Tibial nerve (tissue), 4 donors: ENCODE measurements at places on chromosomes 7 and 10. TPM values are rescaled to one million over a fixed set of nuclear protein-coding genes. Genes with fewer than 3 reads are reported as not detected.

- H3K4me1 ChIP-seq: peaks cover 3% of the 10 kb centered on the region
- no peak for DNase-seq
- H3K27ac ChIP-seq: peak overlapping the region; percentile 59
- no peaks in the 10 kb centered on the region for H3K36me3 ChIP-seq
- H3K4me3 ChIP-seq: peak overlapping the region; percentile 19
These were observed 48.3 kb downstream of the ANKIB1 start for GRCh38 chr7:92293896-92294590.

The KEL gene
- total RNA-seq: 0.59 TPM

The ZEB1 gene
- 100 TPM for total RNA-seq

The CD36 gene
- 122 TPM for total RNA-seq

The C7orf33 gene
- not detected for total RNA-seq

DNA sequence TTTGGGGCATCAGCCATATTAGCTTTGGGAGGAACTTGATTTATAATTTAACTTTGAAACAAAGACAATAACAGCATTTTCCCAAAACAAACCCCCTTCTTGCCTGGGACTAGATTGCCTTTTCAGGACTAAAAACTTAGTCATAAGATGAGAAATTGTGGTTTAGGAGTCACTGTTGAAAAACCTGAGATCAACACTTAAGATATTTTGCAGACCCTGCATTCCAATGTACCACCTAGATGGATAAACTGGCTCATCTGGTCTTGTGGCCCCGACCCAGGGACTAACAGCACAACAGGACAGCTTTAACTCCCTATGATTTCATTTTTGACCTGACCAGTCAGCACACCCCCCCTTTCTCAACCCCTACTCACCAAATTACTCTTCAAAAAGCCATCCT lies 1165.4 kb downstream of the XPNPEP1 start:
- H3K4me1 ChIP-seq: no peaks in the 10 kb centered on the region
- no peak overlapping the region for H3K4me3 ChIP-seq
- no peaks in the 10 kb centered on the region for H3K36me3 ChIP-seq
- DNase-seq: no peak

The UNCX gene
- not detected for total RNA-seq

GRCh38 chr7:107920048-107920772 lies 29.2 kb downstream of the DLD start:
- no peaks in the 10 kb centered on the region for H3K27me3 ChIP-seq
- H3K4me1 ChIP-seq: peaks cover 14% of the 10 kb centered on the region
- H3K36me3 ChIP-seq: peaks cover 11% of the 10 kb centered on the region
- no peak overlapping the region for H3K4me3 ChIP-seq
- DNase-seq: no peak

The HOGA1 gene
- total RNA-seq: 31.6 TPM

- H3K4me1 ChIP-seq: peaks cover 18% of the 10 kb centered on the region
- H3K36me3 ChIP-seq: no peaks in the 10 kb centered on the region
- no peaks in the 10 kb centered on the region for H3K27me3 ChIP-seq
- H3K4me3 ChIP-seq: no peak overlapping the region
- H3K27ac ChIP-seq: no peak overlapping the region
These were observed 173.1 kb downstream of the KIAA1217 start for GRCh38 chr10:24382045-24382444.

GRCh38 chr7:26492816-26493215 lies 201.2 kb downstream of the SNX10 start:
- H3K27me3 ChIP-seq: no peaks in the 10 kb centered on the region
- H3K36me3 ChIP-seq: no peaks in the 10 kb centered on the region
- H3K27ac ChIP-seq: no peak overlapping the region

The ELN gene
- total RNA-seq: 152 TPM

The GIMAP1 gene
- 9.3 TPM for total RNA-seq

DNA sequence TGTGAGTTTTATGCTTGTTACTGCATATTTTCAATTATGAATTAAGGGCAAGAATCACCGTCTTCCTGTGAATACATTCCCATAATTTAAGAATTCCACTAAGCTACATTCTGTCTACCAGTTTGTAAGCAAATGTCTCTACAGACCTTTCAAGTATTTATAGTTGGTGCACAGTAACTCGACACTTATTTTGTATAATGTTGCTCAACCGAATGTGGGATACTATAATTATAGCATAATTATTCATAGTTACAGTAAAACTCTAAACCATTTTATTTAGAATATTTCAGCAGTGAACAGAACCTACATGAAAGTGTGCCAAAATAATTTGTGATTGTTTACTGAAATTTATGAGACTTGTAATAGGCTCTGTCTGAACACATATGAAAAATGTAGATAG lies 17.3 kb upstream of the CUBN start:
- no peaks in the 10 kb centered on the region for H3K36me3 ChIP-seq
- H3K4me1 ChIP-seq: no peaks in the 10 kb centered on the region
- no peak overlapping the region for H3K4me3 ChIP-seq
- no peak for DNase-seq
- H3K27ac ChIP-seq: no peak overlapping the region
- H3K27me3 ChIP-seq: no peaks in the 10 kb centered on the region

DNA sequence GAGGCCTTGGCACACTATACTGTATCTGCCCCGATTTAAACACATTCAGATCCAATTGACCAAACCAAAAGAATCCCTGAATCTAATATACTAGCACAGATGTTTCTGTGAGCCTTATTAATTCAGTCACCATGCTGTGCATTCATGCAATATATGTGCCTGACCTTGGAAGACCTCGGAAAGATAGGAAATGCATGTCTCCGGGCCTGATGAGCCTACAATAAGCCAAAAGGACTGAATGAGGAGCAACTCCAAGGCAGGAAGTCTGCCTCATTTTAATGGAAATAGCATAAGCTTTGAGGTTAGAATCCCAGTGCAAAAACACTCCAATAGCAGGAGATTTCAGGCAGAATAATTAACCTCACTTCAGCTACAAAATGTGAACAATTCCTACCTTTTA lies 316.7 kb downstream of the LRRTM3 start:
- H3K4me3 ChIP-seq: no peak overlapping the region
- no peaks in the 10 kb centered on the region for H3K27me3 ChIP-seq
- DNase-seq: no peak
- no peak overlapping the region for H3K27ac ChIP-seq

The SPDYE8 gene
- total RNA-seq: not detected

The DGKB gene
- 0.90 TPM for total RNA-seq

The ZNF716 gene
- not detected for total RNA-seq

The PPP1R17 gene
- total RNA-seq: not detected

- no peak overlapping the region for H3K4me3 ChIP-seq
- H3K27ac ChIP-seq: no peak overlapping the region
- H3K4me1 ChIP-seq: no peaks in the 10 kb centered on the region
- H3K27me3 ChIP-seq: no peaks in the 10 kb centered on the region
These were observed 132.1 kb downstream of the CSTF2T start for GRCh38 chr10:51567271-51567670.

The ABCB1 gene
- 22.9 TPM for total RNA-seq

DNA sequence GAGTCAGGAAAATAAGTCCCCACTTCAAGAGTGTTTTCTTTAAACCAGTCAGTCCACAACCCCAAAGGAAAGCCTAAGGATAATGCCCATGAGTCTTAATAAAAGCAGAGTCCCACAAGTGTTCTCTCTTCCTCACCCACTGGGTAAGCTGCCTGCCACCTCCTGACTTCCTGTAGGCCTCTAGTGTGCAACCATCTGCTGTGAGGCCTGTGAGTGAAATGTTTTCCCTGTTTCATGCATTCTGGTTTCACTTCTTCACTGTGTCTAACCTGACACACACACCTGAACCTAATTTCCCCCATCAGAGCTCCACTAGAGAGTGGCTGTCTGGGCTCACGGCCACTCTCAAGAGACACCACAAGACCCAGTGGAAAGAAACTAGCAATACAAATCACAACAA lies 38.9 kb upstream of the GDF10 start:
- H3K36me3 ChIP-seq: no peaks in the 10 kb centered on the region
- H3K4me1 ChIP-seq: no peaks in the 10 kb centered on the region
- H3K4me3 ChIP-seq: no peak overlapping the region
- H3K27ac ChIP-seq: no peak overlapping the region
- DNase-seq: no peak

GRCh38 chr7:111104710-111105109 lies 13.8 kb downstream of the LRRN3 start:
- DNase-seq: no peak
- no peaks in the 10 kb centered on the region for H3K27me3 ChIP-seq
- no peaks in the 10 kb centered on the region for H3K36me3 ChIP-seq
- H3K4me1 ChIP-seq: peaks cover 14% of the 10 kb centered on the region
- H3K4me3 ChIP-seq: no peak overlapping the region

GRCh38 chr7:73983437-73984164 lies 44.4 kb upstream of the ELN start:
- no peak for DNase-seq
- H3K4me1 ChIP-seq: peaks cover 8% of the 10 kb centered on the region
- H3K27me3 ChIP-seq: no peaks in the 10 kb centered on the region
- H3K36me3 ChIP-seq: no peaks in the 10 kb centered on the region

GRCh38 chr10:58282615-58283014 lies 13.7 kb downstream of the CISD1 start:
- H3K4me1 ChIP-seq: no peaks in the 10 kb centered on the region
- H3K4me3 ChIP-seq: no peak overlapping the region
- no peak for DNase-seq
- H3K36me3 ChIP-seq: peaks cover 4% of the 10 kb centered on the region

The OPN1SW gene
- not detected for total RNA-seq

The PRLHR gene
- total RNA-seq: not detected

GRCh38 chr7:82442492-82443035 lies 1.0 kb downstream of the CACNA2D1 start:
- H3K27me3 ChIP-seq: no peaks in the 10 kb centered on the region
- H3K4me1 ChIP-seq: no peaks in the 10 kb centered on the region
- H3K27ac ChIP-seq: peak overlapping the region; percentile 82
- DNase-seq: no peak
- H3K4me3 ChIP-seq: peak overlapping the region; percentile 86

- no peak for DNase-seq
- no peak overlapping the region for H3K4me3 ChIP-seq
- peak overlapping the region; percentile 87 for H3K27ac ChIP-seq
- no peaks in the 10 kb centered on the region for H3K27me3 ChIP-seq
These were observed 187.2 kb upstream of the CELF2 start for GRCh38 chr10:10830293-10830986.

The REPIN1 gene
- 69.6 TPM for total RNA-seq

The SPDYE2 gene
- not detected for total RNA-seq

- no peak for DNase-seq
- H3K27me3 ChIP-seq: no peaks in the 10 kb centered on the region
- H3K4me3 ChIP-seq: no peak overlapping the region
- no peaks in the 10 kb centered on the region for H3K4me1 ChIP-seq
- no peak overlapping the region for H3K27ac ChIP-seq
These were observed 297.2 kb downstream of the C7orf25 start for GRCh38 chr7:42614636-42615035.

The OR13A1 gene
- not detected for total RNA-seq

GRCh38 chr7:48389977-48390376 lies 218.7 kb downstream of the ABCA13 start:
- DNase-seq: peak; percentile 25
- H3K27ac ChIP-seq: no peak overlapping the region
- H3K4me3 ChIP-seq: no peak overlapping the region
- H3K36me3 ChIP-seq: no peaks in the 10 kb centered on the region

DNA sequence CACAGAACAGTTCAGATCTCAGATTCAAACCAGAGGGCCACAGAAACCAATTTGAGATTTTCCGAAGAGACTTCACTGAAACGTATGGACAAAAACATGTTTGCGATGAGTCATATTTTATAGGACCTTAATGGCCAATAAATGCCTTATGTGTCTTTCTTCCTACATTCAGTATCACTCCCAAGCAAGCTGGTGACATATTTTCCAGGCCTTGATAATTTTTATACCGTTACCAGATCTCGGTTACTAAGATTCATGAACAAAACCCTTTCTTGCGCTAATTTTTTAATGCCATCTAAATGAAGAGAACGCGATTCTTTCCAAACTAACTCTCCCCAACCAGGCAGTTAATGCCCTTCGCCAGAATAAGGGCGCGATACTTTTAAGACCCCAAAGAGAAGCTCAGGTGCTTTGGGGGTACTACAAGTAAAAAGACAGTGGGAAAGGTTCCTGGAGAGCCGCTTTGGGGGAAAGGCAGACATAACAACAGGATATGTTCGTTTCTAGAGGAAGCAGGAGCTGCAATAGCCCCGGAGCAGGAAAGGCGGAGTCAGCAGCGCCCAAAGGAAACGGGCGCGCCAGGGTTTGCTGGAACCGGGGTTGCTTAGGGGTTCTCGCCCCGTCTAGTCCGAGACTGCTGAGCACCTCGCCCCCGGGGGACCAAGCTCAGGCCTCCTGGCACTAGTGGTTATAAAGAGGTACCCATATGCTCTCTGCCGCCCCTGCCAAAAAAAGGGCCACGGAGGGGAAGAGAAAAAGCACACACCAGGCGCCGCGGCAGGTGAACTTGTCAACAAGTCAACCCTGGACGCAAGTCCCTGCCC lies 884 bp downstream of the ICA1 start:
- H3K27me3 ChIP-seq: no peaks in the 10 kb centered on the region
- H3K4me1 ChIP-seq: peaks cover 9% of the 10 kb centered on the region
- peak; percentile 7 for DNase-seq

GRCh38 chr10:130750441-130750840 lies 561.1 kb downstream of the TCERG1L start:
- no peak overlapping the region for H3K27ac ChIP-seq
- no peaks in the 10 kb centered on the region for H3K4me1 ChIP-seq
- H3K4me3 ChIP-seq: no peak overlapping the region
- DNase-seq: no peak

GRCh38 chr10:46541017-46541661 lies 15.3 kb downstream of the GPRIN2 start:
- no peaks in the 10 kb centered on the region for H3K27me3 ChIP-seq
- H3K27ac ChIP-seq: no peak overlapping the region
- no peaks in the 10 kb centered on the region for H3K36me3 ChIP-seq
- no peak overlapping the region for H3K4me3 ChIP-seq

The KCND2 gene
- not detected for total RNA-seq

The CDHR3 gene
- total RNA-seq: 8.0 TPM

The EVX1 gene
- total RNA-seq: not detected

The WEE2 gene
- total RNA-seq: not detected

- no peaks in the 10 kb centered on the region for H3K4me1 ChIP-seq
- H3K4me3 ChIP-seq: no peak overlapping the region
- DNase-seq: no peak
These were observed 13.9 kb upstream of the ADO start for GRCh38 chr10:62790571-62790970.

The SFTPA1 gene
- total RNA-seq: not detected

The SH2D4B gene
- total RNA-seq: not detected

- no peak for DNase-seq
- no peak overlapping the region for H3K4me3 ChIP-seq
- no peaks in the 10 kb centered on the region for H3K27me3 ChIP-seq
- H3K27ac ChIP-seq: no peak overlapping the region
These were observed 33.1 kb downstream of the RCC1L start for GRCh38 chr7:75040512-75040911.

DNA sequence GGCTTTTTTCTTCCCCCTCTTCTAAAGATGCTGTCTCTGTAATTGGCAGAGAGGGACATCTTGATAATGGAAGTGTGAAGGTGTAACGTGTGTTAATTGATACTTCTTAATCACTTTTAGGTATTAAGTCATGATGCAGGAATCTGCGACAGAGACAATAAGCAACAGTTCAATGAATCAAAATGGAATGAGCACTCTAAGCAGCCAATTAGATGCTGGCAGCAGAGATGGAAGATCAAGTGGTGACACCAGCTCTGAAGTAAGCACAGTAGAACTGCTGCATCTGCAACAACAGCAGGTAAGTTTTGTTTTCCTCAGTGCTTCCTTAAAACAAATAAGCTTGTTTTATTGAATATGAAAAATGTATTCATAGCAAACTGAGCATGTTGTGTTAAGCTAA lies 11.8 kb downstream of the FOXP2 start:
- no peak overlapping the region for H3K27ac ChIP-seq
- no peaks in the 10 kb centered on the region for H3K4me1 ChIP-seq
- no peaks in the 10 kb centered on the region for H3K27me3 ChIP-seq
- no peak for DNase-seq
- no peak overlapping the region for H3K4me3 ChIP-seq

The PGAM1 gene
- 154 TPM for total RNA-seq
